ENCODE measurements at places on chromosomes 7 and 10. TPM values are rescaled to one million over a fixed set of nuclear protein-coding genes. Genes with fewer than 3 reads are reported as not detected.

PLA2G12B gene
- not detected for total RNA-seq

GPR37 gene
- 3.8 TPM for total RNA-seq

PDZD7 gene
- total RNA-seq: 0.52 TPM

PTPRE gene
- 4.6 TPM for total RNA-seq

PSD gene
- total RNA-seq: 0.32 TPM

ST8SIA6 gene
- 0.57 TPM for total RNA-seq

YKT6 gene
- total RNA-seq: 59.1 TPM

ADRB1 gene
- total RNA-seq: 2.4 TPM

SEC61G gene
- total RNA-seq: 141 TPM

ADAM8 gene
- total RNA-seq: 2.5 TPM

INSYN2A gene
- total RNA-seq: 0.17 TPM

NPSR1 gene
- not detected for total RNA-seq

CTAGE15 gene
- total RNA-seq: not detected

ADAMTS14 gene
- total RNA-seq: not detected

C10orf67 gene
- total RNA-seq: 0.09 TPM

ITPRIP gene
- 58.6 TPM for total RNA-seq

GSTO2 gene
- 86.5 TPM for total RNA-seq

ANKRD1 gene
- 8.2 TPM for total RNA-seq

VWDE gene
- 3.1 TPM for total RNA-seq

THNSL1 gene
- total RNA-seq: 4.9 TPM

VWA2 gene
- total RNA-seq: not detected

SORBS1 gene
- 0.43 TPM for total RNA-seq

BNIP3 gene
- total RNA-seq: 282 TPM

MYH16 gene
- not detected for total RNA-seq

CH25H gene
- not detected for total RNA-seq

KIF11 gene
- 40.2 TPM for total RNA-seq

PRKAR2B gene
- total RNA-seq: 2.7 TPM

RSPH10B2 gene
- total RNA-seq: 0.05 TPM

PROSER2 gene
- 10.3 TPM for total RNA-seq

EGFR gene
- total RNA-seq: 25.1 TPM

ZNF679 gene
- total RNA-seq: not detected

CYP26C1 gene
- 0.23 TPM for total RNA-seq

KNDC1 gene
- total RNA-seq: 0.09 TPM

TSPAN12 gene
- total RNA-seq: 9.1 TPM

PDE6C gene
- total RNA-seq: not detected

ACHE gene
- 0.27 TPM for total RNA-seq

HOXA1 gene
- total RNA-seq: not detected

CLCN1 gene
- not detected for total RNA-seq

All from NCI-H460 (cell line).